ENCODE measurements at places on chromosomes 5 and 9.

DNA sequence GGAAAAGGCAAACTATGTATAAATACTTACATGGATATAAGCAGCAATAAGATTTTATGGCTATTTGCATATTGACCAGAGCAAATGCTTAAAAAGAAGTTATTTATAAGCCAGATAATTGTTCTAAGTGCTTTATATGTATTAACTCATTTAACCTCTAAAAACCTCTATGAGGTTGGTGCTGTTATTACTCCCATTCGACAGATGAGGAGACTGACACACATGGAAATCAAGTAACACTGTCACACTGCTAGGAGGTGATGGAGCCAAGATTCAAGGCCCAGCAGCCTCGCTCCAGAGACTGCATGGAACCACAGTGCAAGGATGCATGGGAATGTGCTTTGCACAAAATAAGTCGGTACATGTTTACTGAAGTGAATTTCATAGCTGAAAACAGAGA is 53.7 kb downstream of the C5 start:
- DNase-seq: no peak

DNA sequence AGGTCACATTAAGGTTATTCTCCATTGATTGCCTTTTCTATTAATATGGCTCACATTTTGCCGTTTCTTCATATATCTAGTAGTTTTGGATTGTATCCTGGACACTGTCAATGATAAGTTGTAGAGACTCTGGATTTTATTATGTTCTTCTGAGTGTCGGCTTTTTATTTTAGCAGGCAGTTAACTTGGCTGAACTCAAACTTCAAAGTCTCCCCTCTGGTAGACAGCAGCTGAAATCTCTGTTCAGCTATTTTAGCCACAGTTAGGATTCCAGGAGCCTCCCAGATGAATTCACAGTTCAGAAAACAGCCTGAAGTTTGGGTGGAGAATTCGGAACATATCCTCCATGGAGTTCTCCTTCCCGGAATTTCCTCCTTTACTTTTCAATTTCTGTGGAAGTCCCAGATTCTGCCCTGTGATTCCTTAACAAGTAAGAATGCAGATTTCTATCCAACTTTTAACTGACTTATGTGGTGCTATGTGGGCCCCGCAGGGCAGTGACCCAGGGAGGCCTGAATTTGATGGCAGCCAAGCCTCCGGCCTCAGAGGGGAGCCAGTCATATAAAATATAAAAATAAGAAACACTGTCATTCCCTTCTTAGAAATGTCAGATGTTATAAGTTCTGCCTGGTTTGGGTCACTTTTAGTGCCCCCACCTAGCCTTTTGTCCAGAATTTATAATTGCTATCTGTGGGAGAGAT is 39.3 kb upstream of the MVB12B start:
- no peak for DNase-seq

DNA sequence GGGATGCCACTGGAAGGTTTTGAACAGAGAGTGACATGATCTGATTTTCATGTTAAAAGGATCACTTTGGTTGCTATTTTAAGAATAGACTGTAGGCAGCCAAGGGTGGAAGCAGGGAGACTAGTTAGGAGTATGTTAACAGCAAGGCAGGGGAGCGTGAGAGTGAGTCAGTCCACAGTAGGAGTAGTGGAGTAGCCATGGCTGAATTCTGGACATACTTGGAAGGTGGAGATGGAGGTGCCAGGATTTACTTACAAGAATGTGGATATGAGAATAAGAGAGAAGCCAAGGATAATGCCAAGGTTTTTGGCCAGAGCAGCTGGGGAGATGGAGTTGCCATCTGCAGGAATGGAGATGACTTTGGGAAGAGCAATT is 118.8 kb downstream of the GALNT10 start:
- no peak for DNase-seq

- DNase-seq: no peak
Measured at GRCh38 chr9:87706066-87706739, 19.7 kb upstream of the CTSL start.

DNA sequence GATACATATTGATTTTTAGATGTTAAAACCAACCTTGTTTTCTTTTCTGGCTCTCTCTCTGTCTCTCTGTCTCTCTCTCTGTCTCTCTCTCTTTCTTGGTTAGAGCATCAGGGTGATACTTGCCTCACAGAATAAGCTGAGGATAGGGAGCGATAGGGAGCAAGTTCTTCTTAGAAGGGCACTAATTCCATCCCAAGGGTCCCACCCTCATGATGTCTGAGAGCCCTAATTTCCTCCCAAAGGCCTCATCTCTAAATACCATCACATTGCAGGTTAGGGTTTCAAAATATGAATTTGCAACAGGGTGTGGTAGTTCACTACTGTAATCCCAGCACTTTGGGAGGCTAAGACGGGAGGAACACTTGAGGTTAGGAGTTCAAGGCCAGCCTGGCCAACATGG is 4.8 kb upstream of the KIF3A start:
- DNase-seq: no peak

DNA sequence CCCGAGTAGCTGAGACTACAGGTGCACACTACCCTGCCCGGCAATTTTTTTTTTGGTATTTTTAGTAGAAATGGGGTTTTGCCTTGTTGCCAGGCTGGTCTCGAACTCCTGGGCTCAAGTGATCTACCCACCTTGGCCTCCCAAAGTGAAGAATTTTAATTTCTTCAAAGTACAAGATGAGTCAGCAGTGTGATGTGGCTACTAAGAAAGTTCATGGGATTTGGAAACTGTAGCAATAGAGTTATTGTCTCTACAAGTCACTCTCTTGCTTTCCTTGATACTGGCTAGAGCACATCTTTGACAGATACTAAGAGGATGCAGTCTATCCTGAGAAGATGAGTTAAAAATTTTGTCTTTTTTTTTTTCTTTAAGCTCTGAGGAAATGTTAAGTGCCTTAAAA is 1.6 kb downstream of the CREB3 start:
- DNase-seq: no peak

DNA sequence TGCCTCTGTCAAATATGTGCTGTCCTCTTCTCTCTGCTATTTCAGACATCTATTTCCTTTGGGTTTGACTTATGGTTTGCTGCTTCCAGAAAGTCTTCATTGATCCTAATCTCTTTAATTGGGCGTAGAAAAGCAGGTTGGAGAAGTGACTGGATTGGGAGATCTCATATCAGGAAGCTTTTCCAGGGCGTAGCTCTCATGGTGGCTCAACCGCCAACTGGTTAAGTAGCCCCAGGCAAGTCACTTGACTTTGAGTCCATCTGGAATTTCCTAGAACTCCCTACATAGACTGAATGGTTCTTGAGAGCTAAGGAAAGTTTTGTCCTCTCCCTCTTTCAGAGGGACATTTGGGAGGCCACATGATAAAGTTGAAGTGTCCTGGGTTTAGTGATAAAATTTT is 192.3 kb upstream of the GLRA1 start:
- no peak for DNase-seq

- DNase-seq: no peak
Measured at GRCh38 chr5:124697501-124697900, 48.9 kb downstream of the ZNF608 start.

DNA sequence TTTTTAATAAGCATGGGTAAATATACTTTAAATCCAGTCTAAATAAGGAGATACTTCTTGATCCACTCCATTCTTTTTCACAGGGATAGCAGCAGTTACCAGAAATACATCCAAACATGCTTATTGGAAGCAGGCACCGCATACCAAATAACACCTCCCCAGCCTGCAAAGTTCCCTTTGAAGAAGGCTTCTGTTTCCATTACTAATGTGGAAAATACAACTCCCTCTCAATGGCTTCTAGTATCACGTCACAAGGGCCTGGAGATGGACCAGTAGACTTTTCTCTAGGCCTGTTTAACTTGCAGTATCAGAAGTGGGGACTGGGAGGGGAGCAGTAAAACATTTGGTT is 20.8 kb downstream of the TMEM245 start:
- DNase-seq: no peak

GRCh38 chr5:56172241-56172640 is 60.9 kb downstream of the ANKRD55 start:
- no peak for DNase-seq

DNA sequence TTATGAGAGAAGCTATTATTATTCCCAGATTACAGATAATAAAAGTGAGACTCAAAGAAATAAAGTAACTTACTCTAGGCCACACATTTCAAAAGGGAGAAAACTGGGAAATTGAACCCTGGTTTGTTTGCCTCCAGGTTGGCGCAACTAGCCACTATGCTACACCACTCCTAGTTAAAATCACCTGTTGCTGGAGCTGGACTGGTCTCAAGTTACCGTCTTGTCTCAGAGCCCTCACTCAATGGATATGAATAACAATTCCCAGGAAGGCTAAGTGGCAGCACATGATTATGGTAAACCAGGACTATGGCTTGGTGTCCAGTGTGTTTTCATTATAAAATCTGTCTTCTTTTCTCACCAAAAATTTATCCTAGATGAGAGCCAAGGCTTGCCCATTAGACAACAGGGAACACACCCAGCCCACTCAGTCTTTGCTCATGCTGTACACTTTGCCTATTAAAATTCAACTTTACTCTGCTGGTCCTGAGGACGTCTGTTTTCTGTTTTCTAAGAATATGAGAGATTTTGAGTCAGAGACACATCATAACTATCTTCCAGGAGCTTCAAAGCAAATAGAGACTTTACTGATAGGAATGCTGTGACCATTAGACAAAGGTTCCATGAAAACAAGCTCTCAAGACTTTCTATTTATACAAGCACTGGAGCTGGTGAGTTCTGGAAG is 58.1 kb downstream of the ADRB2 start:
- no peak for DNase-seq

- DNase-seq: no peak
Measured at GRCh38 chr5:137372773-137373160, 126.4 kb downstream of the SPOCK1 start.

GRCh38 chr5:155923784-155924183 is 403.2 kb upstream of the SGCD start:
- DNase-seq: no peak

DNA sequence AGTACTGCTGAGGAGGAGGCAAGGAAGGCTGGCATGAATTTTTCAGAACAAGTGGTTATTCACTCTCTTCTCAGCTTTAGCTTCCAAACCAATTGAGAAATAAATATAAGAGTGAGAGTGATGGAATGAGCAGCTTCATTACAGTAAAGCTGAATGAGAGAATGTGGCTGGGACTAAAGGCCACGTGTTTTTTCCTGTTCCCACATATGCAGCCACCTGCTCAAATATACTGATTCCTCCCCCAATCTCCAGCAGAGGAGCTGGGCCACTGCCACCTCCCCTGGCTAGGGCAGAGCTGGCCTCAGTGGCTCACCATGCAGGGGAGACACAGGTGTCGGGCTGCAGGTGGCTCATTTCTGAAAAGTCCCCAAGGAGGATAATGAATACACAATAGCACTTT is 1505.3 kb upstream of the WWC1 start:
- DNase-seq: no peak

DNA sequence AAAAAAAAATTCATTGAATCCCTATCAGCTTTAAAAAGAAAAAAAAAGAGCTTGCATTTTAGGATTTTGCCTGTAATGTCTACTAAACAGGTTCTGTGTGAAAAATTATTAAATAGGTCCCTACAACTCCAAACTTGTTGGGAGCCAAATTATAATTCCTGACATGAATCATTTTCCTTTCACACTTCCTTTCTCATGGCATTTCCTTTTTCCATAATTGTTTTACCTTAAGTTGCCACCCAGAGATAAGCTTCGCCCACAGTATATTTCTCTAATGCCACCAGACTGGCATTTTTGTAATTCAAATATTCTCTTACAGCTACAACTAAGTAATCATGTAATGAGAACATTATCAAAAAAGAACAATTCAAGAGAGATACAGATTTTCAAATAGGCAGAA is 348.8 kb downstream of the EFNA5 start:
- DNase-seq: no peak

DNA sequence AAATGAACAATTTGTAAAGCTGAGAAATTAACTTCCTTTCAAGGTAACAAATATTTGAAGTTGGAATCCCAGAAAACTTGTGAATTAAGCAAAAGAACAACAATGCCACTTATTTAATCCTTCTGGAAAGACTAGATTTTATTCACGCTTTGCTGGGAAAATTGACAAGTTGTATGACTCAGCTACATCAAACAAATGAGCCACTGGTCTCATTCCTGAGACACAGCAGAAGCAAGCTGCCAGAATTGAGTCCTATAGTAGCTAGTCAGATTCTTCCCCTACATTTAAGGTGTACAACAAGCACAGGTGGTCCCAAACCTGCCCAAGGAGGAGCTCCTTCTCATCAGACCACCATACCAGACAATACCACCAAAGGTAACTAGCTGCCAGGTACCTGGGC is 280.7 kb downstream of the SPOCK1 start:
- DNase-seq: no peak

- no peak for DNase-seq
Measured at GRCh38 chr9:129580211-129580915, 40.5 kb downstream of the C9orf50 start.

DNA sequence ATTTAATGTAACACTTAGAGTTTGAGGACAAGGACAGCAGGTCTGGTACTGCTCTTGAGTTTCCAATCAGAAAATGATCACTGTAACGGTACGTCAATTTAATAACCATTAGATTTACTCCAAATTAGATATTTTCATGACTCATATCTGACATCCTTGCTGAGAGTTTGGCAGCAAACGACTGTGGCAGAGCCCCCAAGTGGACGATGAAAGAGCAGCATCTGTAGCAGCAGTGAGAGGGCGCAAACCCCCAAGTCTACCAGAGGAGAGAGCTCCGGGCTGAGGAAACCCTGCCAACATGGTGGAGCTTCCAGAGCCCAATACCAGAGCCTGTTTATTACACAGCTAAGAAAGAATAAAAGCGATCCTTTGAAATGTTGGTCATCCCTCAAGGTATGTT is 73.2 kb upstream of the EPB41L4A start:
- peak; percentile 12 for DNase-seq

DNA sequence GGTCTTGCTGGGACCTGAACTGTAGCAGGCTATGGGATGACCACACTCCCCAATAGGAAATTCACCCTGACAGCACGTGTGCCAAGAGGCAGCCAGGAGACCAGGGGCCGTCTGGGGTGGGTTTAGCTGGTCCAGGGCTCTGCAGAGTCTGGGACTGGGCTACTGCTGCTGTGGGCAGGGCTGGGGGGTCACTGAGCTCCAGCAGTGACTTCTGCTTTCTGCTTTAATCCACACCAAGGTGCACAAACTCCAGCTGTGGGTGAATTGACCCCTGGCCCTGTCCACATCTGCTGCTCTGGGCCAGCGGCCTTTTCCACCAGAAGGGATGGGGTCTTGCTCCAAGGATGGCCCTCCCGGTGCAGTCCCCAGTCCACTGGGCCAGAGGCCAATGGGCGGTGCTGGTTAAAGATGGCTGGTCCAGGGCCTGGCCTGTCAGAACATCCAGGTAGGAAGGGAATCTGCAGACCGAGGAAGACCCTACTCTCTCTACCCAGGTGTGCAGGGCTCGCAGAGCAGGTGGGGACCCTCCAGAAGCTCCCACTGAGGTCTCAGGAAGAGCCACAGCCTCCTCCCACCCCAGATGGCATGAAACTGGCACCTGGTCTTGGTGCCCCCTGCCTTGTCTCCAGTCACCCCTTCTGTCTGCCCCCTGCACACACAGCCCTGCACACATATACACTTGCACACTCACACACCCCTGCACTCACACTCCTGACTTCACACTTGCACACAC is 28.0 kb downstream of the GLT6D1 start:
- DNase-seq: no peak

GRCh38 chr5:155943516-155944407 is 383.2 kb upstream of the SGCD start:
- DNase-seq: no peak
